ENCODE measurements at places on chromosomes 13 and 19. TPM values are rescaled to one million over a fixed set of nuclear protein-coding genes. Genes with fewer than 3 reads are reported as not detected.

LCP1 gene
- total RNA-seq = 3.4 TPM

CRX gene
- total RNA-seq = not detected

ZFP30 gene
- 6.3 TPM for total RNA-seq

KLK3 gene
- total RNA-seq = not detected

CEACAM8 gene
- total RNA-seq = not detected

AZU1 gene
- total RNA-seq = 1.4 TPM

FAAP24 gene
- 1.6 TPM for total RNA-seq

ZNF230 gene
- total RNA-seq = 2.6 TPM

SCN1B gene
- 3.4 TPM for total RNA-seq

PRTN3 gene
- total RNA-seq = 2.4 TPM

IGSF23 gene
- not detected for total RNA-seq

GJB2 gene
- not detected for total RNA-seq

CCNA1 gene
- total RNA-seq = 7.4 TPM

ATP4A gene
- total RNA-seq = 0.63 TPM

IZUMO2 gene
- not detected for total RNA-seq

MAP1S gene
- 67.6 TPM for total RNA-seq

JAK3 gene
- 4.2 TPM for total RNA-seq

TEX101 gene
- not detected for total RNA-seq

ADGRE3 gene
- not detected for total RNA-seq

CGB1 gene
- total RNA-seq = not detected

KLK15 gene
- total RNA-seq = not detected

LGALS4 gene
- 0.87 TPM for total RNA-seq

SYNE4 gene
- 24.1 TPM for total RNA-seq

FUT1 gene
- total RNA-seq = 20.3 TPM

ELOF1 gene
- 73.3 TPM for total RNA-seq

ZNF787 gene
- total RNA-seq = 44.6 TPM

CEACAM4 gene
- total RNA-seq = not detected

All from GM23338 (cell line).